ENCODE measurements at places on chromosomes 12 and 14. TPM values are rescaled to one million over a fixed set of nuclear protein-coding genes. Genes with fewer than 3 reads are reported as not detected.

Gene OXA1L
- polyA plus RNA-seq: 57.1 TPM

Gene GLTP
- polyA plus RNA-seq: 41.1 TPM

Gene PLA2G1B
- 0.75 TPM for polyA plus RNA-seq

Gene OTX2
- polyA plus RNA-seq: not detected

Gene HHIPL1
- polyA plus RNA-seq: not detected

Gene RNASE3
- polyA plus RNA-seq: not detected

Gene UNC119B
- polyA plus RNA-seq: 9.7 TPM

Gene RHOJ
- not detected for polyA plus RNA-seq

DNA sequence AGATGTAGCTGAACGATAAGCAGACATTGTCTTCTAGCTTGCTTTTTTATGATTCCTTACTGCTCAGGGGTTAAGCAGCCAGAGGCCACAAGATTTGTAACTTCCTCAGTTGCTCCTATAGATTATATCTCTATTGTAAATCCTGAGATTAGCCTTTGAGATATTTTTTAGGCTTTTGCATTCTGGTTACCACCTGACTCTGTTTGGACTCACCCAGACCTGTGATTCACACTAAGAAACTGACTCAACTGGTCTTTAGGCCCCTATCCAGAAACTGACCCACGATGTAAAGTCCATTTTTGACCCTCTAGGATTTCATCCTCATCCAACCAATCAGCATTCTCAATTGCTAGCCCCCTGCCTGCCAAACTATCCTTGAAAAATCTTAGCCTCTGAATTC lies 194.4 kb downstream of the RASSF9 start:
- no peak for DNase-seq

- no peak for DNase-seq
Observed at GRCh38 chr12:3371018-3371417, 120.0 kb upstream of the PRMT8 start.

DNA sequence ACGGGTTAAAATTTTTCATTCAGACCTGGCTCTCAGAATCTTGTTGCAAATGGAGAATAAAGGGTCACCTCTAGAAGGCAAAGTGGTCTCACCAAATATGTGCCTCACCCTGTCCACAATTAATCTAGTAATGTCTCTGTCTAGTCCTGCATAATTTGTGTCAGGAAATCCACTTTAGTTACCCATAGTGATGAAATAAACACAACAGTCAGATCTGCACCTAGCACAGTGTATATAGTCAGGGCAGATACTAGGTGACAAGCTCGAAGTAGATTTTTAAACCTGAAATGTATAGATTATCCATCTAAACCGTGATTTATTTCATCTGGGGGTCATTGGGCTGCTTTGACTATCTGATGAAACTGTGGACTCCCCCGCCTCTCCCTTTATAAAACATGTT lies 15.9 kb upstream of the FLVCR2 start:
- no peak for DNase-seq

DNA sequence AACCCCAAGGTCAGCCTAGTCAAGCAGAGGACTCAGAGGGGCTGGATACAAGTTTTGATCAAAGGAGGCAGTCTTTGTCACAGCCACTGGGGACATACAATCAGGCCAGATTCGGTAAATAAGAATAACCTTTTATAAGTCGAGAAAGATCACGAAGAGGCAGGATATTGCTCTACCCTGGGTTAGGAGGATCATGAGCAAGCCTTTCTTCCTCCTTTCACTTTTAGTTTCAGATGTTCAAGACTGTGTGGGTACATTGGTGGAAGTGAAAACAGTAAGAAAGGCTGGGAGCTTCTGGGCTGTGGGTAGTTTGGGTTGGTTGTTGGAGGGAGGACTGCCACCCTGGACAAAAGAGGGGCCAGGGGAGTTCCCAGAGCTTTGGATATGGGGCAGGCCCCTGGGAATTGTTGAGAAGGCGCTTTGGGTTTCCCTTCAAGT lies 127.7 kb downstream of the SNAPC1 start:
- DNase-seq: peak; percentile 15

GRCh38 chr12:31031951-31032335 lies 41.7 kb upstream of the DDX11 start:
- no peak for DNase-seq

DNA sequence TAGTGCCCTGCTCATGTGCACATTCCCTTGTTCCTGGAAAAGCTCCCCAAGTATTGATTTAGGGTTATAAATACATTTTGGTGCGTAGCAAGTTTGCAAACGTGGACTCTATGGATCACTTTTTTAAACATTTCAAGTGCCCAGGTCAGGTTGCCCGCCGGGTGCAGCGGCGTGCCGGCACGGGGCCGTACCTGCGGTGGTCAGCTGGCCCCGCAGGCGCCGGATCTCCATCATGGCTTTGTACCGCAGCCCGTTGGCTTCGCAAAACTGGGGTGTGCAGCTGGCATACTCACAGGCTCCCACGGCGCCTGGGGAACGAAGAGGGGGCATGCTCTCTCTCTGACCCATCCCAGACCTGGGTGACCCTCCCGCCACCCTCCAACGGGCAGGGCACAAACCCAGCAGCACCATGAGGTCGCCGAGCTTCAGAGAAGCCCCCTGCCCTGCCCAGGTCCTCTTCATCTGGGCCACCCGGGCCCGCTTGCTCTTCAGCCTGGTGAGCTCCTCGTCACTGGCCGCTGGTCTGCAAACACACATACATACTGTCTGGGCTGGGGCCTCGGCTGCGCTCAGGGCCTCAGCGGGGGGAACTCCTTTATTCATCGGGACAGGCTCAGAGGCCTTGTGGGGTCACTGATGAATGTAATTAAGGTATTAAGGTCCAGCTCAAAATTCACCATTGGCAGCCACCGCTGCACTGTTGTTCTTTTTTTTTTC lies 35.1 kb downstream of the DHX37 start:
- DNase-seq: no peak

DNA sequence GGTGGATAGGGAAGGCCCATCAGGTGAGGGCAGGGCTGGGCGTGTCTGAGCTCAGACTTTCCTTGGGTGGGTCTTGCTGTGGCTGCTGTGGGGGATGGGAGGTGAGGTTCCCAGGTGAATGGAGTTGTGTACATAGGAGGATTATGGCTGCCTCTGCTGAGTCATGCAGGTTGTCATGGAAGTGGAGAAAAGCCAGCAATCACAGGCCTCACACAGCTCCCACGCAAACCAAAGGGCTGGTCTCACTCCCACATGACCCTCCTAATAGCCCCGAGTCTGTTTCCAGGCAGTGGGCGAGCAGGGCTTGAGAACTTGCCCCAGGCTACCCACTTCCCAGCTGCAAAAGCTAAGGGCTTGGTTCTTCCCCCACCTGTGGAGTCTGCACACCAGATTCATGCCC lies 149.5 kb downstream of the IPO8 start:
- DNase-seq: no peak

GRCh38 chr12:80823393-80823792 lies 106.7 kb downstream of the MYF5 start:
- no peak for DNase-seq

DNA sequence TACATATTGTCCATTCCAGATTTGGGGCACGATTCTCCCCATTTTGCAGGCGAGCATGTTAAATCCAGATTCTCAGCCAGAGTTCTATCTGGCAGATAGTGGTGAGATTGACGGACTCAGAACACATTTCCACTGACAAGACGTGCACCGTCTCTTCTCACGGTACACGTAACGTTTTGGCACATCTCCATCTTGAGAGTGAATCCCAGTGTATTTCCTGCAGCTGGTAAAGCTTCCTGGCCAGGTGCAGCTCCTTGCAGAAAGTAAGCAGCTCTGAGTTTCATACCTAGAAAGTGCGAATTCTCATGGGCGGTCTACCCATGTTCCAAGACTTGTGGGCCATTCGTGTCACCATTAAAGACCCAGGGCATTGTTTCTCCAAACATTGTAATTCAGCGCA lies 102.6 kb downstream of the TSPAN9 start:
- DNase-seq: no peak

DNA sequence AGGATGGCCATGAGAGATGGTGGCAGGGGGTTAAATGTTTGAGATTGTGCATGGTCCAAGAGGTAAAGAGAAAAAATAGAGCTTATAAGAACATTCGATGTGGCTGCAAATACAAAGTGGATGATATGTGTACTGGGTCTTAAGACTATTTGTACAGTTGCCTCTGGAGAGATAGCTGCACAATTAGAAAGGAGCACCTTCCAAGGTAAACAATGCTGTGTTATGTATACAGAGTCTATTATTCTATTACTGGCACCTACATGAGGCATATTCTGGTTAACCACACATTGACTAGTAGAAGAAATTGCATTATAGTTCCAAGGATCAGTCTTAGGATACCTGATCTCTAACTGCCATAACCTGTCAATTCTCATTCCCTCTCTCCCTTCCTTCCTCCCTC lies 238.0 kb upstream of the FOXN3 start:
- no peak for DNase-seq

DNA sequence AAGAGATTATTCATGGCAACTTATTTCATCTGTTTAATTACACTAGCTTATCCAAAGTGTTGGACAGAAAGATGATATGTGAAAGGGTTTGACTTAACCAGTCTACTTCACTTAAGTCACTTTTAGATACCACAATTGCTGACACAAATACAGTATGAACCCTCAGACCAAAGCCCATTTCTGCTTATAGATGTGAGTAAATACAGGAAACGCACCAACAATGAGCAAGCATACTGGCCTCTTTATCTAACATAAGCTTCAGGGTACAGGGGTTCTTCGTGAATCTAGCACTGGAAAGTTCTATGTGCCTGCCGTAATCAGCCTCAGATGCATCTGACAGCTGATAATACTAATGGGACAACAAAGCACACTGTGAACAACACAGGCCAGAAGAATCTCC lies 209.6 kb downstream of the MED13L start:
- DNase-seq: no peak

GRCh38 chr14:36508418-36509068 lies 11.5 kb downstream of the NKX2-1 start:
- DNase-seq: no peak

DNA sequence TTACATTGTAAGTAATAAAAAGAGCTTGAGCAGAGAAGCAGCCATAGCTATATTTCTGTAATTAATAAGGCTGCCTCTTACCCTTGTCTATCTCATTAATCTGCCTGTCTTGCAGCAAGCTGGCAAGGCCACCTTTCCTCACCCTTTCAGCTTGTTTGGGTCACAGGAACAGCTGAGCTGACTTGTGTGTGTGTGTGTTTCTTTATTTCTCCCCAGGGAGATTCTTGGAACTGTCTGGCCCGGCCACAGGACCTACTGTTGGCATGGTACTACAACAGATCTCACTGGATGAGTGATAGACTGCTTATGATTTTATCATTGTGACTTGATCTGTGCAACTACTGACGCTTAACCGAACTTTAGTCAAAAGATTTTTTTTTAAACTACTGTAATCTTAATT lies 213.7 kb downstream of the SLC2A13 start:
- DNase-seq: no peak

DNA sequence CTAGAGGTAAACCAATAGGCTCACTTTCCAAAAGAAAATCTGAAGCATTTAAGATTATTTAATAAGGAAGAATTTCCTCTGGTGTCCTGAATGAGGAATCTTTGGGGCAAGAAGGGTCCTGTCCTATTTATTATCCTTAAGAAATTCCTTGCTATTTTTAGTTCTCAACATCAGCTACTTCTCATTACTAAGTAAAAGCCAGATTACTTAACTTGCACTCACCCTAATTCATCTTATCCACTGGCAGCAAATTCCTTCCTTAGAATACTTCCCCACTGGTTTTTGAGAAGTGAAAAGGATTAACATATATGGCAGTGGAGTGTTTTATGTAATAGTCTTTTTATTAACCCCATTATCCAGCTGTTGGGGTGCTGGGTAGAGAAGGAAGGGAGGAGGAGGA lies 767.7 kb downstream of the DIO2 start:
- no peak for DNase-seq

DNA sequence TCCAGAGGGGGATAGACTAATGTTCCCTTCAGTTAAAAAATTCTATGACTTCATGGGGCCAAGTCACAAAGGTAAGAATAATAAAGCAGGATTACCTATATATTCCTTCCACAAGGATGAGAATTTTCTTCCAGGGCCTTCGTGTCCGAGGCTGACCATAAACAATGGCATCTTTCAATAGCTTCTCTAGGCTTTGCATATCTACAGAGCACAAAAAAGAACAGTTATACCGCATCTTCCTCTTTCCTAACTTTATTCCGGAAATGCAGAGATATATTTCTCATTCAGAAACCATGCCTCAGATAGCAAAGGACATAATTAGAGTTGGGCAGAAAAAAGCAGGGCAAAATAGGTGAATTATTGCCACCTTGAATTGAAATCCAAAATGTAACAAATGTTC lies 58.3 kb upstream of the ISM2 start:
- no peak for DNase-seq

GRCh38 chr14:80381807-80382363 lies 170.6 kb upstream of the DIO2 start:
- DNase-seq: no peak

DNA sequence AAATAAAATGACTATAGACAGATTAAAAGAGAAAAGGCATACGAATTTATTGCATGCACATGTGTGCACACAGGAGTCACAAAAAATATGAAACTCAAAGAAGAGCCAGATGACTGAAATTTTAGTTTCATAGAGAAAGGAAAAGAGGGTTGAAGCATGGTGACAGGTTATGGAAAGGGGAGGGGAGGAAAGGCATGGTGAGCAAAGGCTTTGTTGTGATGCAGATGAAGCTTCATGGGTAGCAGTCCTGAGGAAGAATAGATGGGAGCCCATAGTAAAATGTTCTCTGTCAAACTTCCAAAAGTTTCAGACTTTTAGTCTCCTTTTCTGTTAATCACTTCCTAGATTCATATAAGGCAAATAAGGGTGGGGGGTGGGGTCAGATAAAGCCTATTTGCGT lies 612.7 kb upstream of the ATP2B1 start:
- DNase-seq: no peak

GRCh38 chr14:51539571-51540037 lies 112.1 kb upstream of the FRMD6 start:
- no peak for DNase-seq

GRCh38 chr12:27133022-27133590 lies 50.7 kb upstream of the C12orf71 start:
- DNase-seq: no peak

DNA sequence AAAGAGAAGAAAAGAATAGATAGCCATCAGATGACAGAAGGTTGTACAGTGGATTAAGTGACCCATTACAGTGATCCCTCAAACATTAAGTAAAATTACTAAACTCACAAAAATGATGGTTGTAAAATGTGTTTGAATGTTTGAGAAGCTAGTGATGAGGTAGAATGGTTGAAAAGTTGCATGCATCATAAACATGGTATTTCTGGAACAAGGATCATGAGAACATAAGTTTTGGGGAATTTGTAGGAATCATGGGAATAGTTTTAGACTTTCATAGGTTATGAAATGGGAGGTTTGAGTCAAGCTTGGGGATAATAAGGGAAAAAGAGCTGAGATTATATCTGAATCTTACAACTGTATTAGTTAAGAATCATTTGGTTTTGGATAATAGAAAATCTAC lies 34.1 kb upstream of the NEDD1 start:
- no peak for DNase-seq

GRCh38 chr12:116517431-116518045 lies 41.6 kb upstream of the MAP1LC3B2 start:
- no peak for DNase-seq

Measured in naive thymus-derived CD8-positive, alpha-beta T cell (primary cell).